ENCODE measurements at places on chromosomes 11 and 22.

DNA sequence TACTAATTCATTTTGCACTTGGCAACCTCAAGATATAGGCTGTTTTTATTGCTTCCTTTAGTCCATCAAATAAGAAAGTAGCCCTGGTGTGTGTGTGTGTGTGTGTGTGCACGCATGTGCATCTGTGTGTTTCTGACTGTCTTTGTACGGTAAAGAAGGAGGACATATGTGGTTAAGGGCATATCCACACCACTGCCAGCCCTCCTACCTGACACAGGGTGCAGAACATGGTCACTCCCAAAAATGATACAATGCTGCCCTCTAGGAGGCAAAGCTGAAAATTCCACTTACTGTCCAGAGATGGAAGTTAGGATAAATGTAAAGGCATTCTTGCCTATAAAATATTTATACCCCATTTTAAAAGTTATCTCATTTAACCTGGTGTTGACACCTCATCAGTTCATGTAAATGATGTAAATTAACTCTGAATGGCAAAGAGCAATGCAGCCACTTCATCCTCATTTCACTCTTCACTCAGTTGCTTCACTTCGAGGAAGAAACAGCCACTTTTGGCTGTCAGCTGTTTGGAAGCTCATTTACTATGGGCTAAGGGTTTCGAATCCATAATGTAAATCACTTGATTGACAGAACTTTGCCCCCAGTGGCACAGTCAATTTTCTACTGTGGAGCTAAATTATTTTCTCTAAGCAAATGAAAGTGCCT, 83.1 kb upstream of the MTNR1B start:
- DNase-seq, result no peak

DNA sequence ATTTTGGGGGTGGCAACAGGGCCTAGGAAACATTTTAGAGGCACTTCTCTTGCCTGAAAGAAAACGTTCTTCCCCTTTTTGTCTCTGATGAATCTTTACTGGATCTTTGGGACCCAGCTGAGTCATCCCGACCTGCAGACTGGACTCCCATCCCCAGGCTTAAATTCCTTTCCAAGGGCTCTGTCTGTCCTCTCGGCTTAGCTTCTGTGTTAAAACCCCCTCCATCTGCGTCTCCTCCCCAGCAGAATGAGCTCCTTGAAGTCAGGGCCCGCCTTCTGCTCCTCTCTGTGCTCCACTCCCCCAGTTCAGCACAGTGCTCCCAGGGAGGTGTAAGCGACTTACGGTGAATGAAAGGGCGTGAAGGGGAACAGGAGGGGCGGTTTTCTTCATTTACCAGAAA, 895 bp upstream of the DAGLA start:
- DNase-seq, result no peak

- no peak for DNase-seq
These were observed 5.5 kb upstream of the TMPRSS13 start for GRCh38 chr11:117934526-117935307.

GRCh38 chr11:8584082-8584481, 9.9 kb downstream of the STK33 start:
- DNase-seq, result no peak

- peak; percentile 35 for DNase-seq
These were observed 87.8 kb upstream of the VPREB1 start for GRCh38 chr22:22156716-22157347.

DNA sequence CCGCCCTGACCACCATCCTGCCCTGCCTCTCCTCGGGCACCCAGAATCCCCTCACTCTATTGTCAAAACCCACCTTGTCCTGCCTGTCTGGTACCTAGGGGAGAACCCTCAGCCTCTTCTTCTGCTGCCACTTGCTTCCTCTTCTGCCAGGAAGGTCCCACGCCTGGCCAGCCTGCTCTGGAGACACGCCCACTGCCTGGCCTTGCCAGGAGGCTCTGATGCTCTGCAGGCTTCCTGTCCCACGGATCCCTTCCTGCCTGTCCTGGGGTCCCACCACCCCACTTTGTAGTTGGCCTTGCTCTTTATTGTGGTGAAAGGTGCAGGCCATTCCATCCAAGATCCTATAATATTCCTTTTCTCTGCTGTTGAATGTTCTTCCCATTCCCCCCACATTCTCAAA, 63.4 kb downstream of the BMAL1 start:
- DNase-seq, result no peak

- no peak for DNase-seq
These were observed 54.9 kb upstream of the PRR5 start for GRCh38 chr22:44647141-44647540.

- DNase-seq, result no peak
These were observed 24.4 kb upstream of the FBLN1 start for GRCh38 chr22:45478108-45478771.

DNA sequence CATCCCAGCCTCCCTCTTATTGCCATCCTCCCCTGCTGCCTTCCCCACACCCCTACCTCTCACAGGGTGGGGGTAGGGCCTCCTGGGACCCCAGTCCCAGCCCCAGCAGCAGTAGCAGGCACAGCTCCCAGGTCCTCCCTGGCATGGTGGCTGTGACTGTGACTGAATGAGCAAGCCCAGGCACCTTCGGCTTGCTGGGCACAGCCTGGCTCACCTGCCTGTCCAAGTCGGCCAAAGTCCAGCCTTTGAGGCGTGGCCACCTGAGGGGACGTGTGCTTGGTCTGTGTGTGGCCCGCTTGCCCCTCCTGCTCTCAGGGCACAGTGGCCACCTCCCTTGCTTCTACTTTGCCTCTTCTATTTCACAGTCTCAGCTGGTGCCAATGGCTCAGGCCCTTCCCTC, at the start of gene TREH:
TREH (minus strand) TSS at position 168 of the 400 bp plus-strand sequence; CDS start at position 145, 23 bp downstream.
- no peak for DNase-seq

- DNase-seq, result no peak
These were observed 79.1 kb upstream of the LMO2 start for GRCh38 chr11:33970984-33971466.

- no peak for DNase-seq
These were observed 879.0 kb upstream of the CCDC90B start for GRCh38 chr11:84165139-84165538.

GRCh38 chr22:40953471-40953870, 2.3 kb downstream of the RBX1 start:
- DNase-seq, result no peak

GRCh38 chr22:37860796-37861421, 11.7 kb downstream of the EIF3L start:
- no peak for DNase-seq

- DNase-seq, result no peak
These were observed 25.7 kb downstream of the USP28 start for GRCh38 chr11:113849713-113850112.

- DNase-seq, result no peak
These were observed 174.7 kb downstream of the MN1 start for GRCh38 chr22:27626675-27627443.

DNA sequence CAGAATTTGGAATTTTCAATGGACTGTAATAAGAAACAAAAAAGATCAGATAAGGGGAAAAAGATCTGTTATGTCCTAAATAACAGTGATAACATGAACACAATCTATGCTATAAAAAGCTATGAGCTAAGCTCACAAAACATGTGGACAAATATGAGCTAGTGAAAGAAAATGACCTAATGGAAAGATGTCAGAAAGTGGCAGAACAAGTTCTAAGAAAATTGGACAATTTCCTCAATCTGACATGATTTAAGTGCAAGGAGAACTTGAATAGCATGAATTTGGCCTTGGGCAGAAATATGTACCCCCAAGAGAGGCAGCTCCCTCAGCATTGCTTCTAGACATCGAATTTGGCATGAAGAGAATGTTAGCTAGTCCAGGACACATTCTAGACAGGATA, 212.0 kb upstream of the PGR start:
- no peak for DNase-seq

DNA sequence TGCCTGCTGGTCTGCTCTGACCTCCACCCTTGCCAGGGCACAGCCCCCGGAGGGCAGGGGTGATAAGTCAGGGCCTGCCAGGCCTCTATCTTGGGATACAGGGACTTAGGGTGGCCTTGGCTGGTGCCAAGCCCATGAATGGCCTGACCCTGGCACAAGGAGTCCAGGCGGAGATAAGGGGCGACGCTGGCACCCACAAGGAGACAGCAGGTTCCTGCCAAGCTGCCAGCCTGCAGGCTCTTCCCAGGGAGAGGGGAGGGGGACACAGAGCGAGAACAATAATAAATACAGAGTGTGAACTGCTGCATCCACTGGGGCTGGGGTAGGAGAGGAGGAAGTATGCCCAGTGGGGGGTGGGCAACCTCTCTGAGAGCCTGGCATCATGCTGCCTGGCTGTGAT, 978 bp downstream of the CSDC2 start:
- no peak for DNase-seq

- no peak for DNase-seq
These were observed 39.1 kb downstream of the PITPNB start for GRCh38 chr22:27879923-27880322.

- DNase-seq, result no peak
These were observed 9.0 kb upstream of the BID start for GRCh38 chr22:17783312-17783711.

DNA sequence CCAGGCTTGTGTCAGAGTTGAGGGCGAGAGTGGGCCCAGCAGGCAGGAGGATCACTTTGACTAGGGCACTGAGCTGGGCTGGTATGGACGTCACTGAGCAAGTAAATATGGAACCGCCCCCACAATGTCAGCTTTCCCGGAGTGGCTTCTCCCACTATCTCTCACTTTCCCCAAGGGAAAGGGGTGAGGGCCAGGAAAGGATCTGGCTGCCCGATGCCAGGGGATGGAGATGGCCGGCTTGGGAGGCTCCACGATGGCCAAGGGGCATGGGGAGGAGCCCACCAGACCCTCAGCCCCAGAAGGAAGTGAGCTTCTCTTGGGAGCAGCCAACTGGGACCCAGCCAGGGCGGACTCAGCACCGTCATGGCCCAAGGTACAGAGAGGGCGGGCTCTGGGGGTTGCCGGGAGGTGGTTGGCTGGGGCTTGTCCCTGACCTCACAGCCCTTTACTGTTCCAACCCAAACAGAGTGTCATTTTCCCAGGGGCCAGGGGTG, 8.7 kb downstream of the PRDM11 start:
- no peak for DNase-seq

DNA sequence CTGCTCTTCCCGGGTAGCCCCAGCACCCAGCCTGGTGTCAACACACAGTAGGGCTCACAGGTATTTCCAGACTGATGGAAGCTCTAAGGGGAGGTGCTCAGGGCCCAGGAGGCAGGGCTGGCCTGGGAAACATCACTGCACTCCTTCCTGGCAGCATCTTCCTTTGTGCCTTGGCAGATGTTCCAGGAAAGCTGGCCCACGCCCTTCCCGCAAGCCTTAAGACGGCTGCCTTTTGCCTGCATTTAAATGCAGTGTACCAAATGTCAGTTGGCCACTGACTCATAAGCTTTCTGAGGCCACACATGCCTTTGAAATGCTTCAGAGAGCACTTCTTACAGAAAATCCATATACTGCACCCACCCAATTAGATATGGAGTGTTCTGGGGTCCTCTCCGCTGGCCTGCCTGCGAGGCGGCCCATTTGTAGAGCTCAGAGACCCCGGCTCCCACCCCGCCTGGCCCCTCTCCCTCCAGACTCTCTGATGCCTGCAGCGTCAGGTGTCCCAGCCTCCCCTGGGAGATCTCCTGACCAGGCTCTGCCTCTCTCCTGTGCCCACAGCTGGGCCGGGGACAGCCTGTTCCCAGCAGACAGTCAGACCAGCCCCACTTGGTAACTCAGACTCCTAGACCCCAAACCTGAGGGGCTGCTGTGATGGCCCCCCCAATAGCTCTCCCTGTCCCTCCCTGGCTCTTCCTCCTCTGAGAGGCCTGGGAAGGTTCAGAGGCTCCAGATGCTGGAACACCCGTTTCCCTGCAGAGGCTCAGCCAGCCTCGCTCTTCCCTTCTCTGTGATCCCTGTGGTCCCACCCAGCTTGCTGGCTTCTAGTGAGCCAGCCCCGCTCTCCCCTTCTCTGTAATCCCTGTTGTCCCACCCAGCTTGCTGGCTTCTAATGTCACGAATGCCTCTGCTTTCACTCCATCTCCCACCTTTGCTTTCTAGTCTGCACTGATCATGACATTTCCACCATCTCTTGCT, 47.6 kb upstream of the THY1 start:
- no peak for DNase-seq

DNA sequence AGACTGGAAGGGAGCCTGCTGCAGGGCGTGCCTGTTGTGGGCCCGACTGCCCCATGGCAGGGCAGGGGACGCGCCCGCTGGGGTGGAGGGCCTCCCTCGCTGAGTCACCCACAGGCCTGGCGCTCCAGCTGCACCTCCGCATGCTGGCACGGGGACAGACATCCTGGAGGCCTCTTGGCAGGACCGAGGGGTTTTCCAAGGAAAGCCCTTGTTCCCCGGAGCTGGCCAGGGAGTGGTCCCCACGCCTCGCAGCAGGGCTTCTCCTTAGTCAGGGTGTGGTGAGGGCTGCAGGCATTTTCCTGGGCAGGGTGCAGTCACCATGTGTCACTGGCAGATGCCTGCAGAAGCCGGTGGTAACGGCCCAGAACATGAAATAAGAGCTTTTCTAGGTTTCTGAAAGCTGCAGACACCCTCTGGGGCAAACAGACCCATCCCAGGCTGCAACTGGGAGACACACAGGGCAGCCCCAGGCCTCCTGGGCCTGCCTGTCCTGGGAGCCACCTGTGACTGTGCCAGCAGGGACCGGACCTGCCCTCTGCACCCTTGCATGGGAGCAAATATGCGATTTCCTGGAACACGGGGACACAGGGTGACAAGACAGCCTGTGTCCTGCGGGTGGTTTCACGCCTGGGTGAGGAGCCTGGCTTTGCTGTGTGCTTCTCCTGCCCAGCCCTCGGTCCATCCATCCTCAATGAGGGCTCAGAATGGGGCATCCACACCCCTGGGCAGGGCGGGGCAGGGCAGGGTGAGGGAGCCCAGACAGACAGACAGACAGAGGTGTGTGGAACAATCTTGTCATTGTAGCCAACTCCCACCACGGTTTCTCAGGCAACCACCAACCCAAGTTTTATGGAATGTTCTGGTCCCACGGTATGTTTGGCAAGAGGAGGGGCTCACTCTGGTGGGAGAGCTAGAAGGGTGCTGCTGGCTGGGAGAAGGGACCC, 43.2 kb upstream of the FADD start:
- DNase-seq, result no peak

DNA sequence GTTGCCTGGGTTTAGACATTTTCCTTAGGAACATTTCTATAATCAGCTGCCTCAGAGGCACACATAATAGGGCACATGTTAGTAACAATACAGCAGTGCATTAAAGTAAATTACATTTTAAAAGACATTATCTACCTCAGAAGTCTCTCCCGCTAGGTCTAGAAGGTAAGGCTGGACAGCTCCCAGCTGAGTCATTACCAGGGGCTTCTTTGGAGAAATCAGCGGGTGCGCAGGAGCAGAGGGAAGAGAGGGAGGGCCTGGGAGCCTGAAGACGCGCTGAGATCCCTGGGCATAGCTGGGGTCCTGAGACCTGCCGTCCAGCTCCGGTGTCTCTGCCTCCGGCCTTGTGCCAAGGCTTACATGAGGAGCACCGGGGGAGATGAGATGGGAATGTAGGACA, 67.7 kb downstream of the TMPRSS5 start:
- no peak for DNase-seq

DNA sequence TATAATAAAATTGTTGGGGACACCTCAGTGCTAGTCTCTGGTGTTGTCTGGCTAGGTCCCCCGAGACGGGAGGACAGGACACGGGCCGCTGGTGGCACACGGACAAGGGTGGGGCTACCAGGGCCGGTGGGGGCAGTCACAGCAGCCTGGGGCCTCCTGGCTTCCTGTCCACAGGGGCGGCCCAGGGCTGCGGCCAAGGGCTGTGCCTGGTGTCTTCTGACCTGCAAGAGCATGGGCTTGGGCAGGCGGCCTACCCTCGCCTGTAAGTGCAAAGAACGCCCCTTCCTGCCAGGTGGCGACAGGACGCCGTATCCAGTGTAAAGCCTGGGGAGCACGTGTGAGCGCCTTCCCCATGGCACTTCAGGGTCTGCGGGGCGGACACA, 3.6 kb downstream of the LRFN4 start:
- no peak for DNase-seq

Data from activated CD8-positive, alpha-beta memory T cell treated with anti-CD3 and anti-CD28 coated beads for 4 hours (primary cell).